ENCODE measurements at places on chromosomes 1 and 21. TPM values are rescaled to one million over a fixed set of nuclear protein-coding genes. Genes with fewer than 3 reads are reported as not detected.

The IGSF5 gene
- not detected for total RNA-seq

The LIPI gene
- not detected for total RNA-seq

The SLAMF9 gene
- not detected for total RNA-seq

The SLC30A2 gene
- not detected for total RNA-seq

The CD101 gene
- 0.97 TPM for total RNA-seq

The MTOR gene
- 53.1 TPM for total RNA-seq

Measured in endothelial cell of umbilical vein (primary cell).